ENCODE measurements at places on chromosomes 3 and 15.
A peak's percentile ranks its signal among the peaks of the same experiment; 100 is the strongest.

GRCh38 chr3:157135671-157136396 is 24.1 kb downstream of the CCNL1 start:
- DNase-seq = no peak

DNA sequence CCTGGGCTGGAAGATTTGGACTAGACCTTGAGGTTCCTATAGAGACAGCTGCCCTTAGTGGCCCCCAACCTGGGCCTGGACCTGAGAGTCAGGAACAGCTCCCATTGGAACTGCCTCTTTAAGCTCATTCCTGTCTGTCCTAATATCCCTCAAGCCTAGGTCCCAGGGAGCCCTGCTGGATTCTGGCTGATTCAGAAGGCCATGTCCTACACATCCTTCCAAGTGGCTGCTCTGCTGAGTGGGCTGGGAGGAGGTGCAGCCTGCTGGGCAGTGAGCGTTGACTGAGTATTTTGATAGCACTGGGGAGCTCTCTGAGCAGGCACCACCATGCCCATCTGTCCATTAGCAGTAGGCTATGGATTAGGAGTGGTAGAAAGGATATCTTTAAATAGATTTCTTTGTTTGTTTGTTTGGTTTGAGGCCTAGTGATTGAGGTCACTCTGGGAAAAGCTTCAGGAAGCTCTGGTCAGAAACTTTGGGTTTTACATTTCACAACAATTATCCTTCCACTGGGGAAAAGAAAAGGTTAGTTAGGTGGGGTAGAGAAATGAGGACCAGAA is 54.6 kb upstream of the ATOSA start:
- DNase-seq = no peak

- DNase-seq = no peak
Measured at GRCh38 chr15:66025972-66026371, 156.7 kb downstream of the RAB11A start.

- DNase-seq = no peak
Measured at GRCh38 chr3:30611613-30612436, 5.4 kb downstream of the TGFBR2 start.

- DNase-seq = no peak
Measured at GRCh38 chr3:55269636-55270035, 217.5 kb downstream of the WNT5A start.

DNA sequence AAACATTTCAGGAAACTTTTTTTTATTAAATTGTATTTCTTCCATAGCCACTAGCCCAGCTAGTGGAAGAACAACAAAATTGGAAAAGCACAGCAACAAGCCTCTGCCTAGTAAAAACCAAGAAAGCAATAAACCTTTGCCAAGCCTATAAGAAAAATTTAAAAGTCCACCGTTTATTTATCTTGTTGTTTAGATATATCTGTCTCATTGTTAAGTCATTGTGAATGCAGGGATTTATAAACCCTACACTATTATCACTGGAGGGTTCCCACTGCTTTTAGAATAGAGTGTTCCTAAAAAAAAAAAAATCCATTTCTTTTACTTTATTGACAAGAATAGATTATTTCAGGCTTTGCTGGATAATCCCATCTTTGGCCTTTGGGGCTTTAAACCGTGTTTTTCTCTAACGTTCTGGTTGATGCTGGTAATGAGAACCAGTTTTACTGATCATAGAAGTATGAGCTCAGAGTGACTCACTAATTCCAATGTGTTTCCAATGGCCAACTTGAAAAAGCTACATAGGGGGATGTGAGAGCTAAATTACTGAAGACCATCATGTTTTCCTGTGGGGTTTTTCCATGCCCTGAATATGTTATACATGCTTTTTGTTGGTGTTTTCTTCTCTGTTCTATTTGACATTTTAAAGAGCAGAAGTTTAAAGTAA is 634.1 kb downstream of the RBMS3 start:
- no peak for DNase-seq

- DNase-seq = no peak
Measured at GRCh38 chr15:95663156-95664100, 667.1 kb upstream of the NR2F2 start.

DNA sequence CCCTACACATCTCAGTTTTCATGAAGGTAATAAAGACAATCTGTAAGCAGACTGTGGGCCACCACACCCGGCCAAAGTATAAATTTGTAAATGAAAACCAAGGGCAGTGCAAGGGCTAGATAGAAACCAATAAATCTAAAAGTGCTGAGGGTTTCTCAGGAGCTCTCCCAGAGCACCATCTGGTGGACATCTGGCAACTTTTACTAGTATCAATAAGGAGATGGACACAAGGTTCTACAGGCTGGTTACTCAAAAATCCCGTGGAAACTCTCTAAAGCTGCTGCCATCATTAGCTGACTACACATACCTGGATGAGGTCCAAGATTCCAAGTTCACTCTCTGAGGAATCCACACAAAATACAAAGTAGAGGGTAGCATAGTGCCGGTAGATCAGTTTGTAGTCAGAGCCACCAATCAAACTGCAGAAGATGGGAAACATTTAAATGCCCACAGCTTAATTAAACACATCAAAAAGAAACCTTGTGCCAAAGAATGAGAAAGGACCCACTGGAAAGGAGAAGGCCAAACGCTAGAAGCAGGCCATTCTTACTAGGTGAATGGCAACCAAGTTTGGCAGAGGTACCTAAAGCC is 5.5 kb downstream of the AP3S2 start:
- DNase-seq = peak; percentile 54

GRCh38 chr3:52923963-52924362 is 26.6 kb upstream of the STIMATE start:
- DNase-seq = no peak

- no peak for DNase-seq
Measured at GRCh38 chr3:21954709-21955108, 203.7 kb upstream of the ZNF385D start.

- no peak for DNase-seq
Measured at GRCh38 chr3:105786990-105787389, 81.8 kb downstream of the CBLB start.

- no peak for DNase-seq
Measured at GRCh38 chr3:179072100-179072438, 460 bp upstream of the ZMAT3 start.

DNA sequence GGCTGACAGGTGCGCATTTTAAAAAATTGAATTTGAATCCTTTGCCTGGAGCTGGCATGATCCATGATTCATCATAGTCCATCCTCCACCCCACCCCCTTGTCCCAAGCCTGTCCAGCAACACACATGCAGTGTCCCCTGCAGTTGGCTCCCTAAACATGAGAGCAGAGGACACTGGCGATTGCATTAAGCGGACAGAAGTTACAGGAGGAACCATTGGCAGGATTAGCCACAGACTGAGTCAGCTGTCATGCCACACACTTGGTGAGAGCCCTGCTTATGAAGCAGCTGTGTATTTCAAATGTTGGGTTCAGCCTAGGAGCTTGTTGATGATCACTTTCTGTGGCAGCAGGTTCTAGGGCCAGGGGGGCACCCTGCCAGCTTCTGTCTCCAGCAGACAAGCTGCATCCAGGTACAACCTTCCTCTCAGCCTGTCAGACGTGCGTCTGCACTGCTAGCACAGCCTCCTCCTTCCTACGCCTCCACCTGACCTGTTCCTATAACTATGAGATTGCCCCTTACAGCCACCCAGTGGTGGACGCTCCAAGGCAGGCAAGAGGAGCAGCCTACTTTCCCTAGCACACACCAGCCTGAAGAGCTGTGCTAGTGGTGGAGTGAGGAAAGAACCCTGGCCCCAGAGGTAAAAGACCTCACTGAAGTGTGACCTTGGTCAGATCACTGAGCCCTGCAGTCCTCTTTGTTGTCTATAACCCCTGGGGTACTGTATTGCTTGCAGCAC is 121.9 kb downstream of the SLCO3A1 start:
- no peak for DNase-seq

GRCh38 chr3:8757551-8758518 is 11.6 kb downstream of the OXTR start:
- DNase-seq = no peak

GRCh38 chr3:188537606-188538005 is 383.6 kb downstream of the LPP start:
- no peak for DNase-seq

GRCh38 chr3:127226946-127227842 is 34.3 kb downstream of the PRR23E start:
- DNase-seq = no peak

DNA sequence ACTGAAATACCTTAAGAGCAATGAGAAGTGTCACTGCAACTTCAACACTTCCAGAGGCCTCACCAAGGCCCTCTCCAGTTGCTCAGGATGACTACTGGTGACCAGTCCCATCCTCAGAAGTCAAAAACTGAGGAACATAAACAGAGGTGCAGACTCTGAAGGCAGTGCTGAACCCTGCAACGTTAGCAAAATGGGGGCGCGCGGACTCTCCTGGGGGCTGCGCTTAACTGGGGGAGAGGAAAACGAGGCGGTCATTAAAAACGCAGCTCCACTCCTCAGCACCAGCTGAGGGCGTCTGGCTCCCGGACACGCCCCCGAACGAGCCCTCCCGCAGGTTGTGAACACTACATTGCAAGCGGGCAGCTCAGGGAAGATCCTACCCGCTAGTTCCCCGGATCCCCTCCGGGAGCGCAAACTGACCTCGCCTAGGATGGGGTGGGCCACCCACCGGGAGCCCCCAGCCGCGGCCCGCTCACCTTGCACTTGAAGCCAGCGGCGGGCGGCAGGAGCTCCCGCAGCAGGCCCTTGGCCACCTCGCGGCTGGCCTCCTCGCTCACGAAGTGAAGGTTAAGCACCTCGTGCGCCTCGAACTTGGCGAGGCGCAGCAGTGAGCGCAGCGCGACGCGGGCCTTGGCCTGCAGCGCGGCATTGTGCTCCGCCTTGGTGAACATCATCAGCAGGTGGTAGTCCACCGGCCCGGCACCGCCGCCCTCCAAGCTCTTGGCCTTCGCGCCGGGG is 711 bp downstream of the XXYLT1 start:
- peak; percentile 75 for DNase-seq

Measured in OCI-M1 (cell line).